NCI-H1417 treated with DMSO at 0.1 percent for 48 hours (cell line): ENCODE measurements at places on chromosomes 11 and 22.

DNA sequence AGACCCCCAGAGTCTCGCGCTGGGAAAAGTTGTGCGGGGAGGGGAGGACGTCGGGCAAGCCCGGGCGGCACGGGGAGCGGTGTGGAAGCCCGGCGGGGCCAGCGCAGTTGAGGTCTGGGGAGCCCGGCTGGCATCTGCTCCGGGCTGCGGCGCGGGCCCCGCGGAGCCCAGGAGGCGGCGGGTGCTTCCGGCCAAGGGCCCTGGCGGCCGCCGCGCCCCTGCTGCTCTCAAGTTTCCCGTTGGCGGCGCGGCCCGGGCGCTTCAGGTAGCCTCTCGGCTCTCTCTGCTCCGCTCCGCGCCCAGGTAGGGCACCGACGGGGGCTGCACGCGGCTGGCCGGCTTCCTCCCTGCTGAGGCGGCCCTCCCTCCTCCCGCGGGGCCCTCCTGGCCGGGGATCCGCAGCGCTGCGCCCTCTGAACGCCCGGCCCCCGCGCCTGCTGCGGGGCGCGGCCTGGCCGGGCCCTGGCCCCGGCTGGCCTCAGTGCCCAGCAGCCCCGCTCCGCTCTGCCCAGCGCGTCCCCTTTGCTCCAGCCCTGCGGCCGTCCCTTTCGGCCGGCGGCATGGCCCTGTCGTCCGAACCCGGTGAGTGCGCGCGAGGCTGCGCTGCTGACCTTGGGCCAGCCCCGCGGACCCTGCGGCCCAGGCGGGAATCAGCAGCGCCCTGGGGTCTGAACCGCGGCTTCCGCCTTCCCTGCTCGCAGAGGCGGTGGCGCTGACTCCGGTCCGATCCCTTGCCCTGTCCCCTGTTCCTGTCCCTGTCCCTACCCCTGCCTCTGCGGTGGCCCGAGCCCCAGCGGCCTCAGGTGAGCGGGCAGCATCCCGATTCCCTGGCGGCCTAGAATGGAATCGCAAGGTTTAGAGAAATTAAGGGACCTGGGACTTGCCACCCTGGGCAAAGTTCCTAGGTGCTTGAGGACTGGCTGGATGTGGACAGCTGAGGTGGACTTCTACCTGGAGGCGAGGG is 4.3 kb upstream of the AMPD3 start:
- no peak for DNase-seq

GRCh38 chr11:62013537-62014476 is 46.4 kb upstream of the FTH1 start:
- no peak for DNase-seq

DNA sequence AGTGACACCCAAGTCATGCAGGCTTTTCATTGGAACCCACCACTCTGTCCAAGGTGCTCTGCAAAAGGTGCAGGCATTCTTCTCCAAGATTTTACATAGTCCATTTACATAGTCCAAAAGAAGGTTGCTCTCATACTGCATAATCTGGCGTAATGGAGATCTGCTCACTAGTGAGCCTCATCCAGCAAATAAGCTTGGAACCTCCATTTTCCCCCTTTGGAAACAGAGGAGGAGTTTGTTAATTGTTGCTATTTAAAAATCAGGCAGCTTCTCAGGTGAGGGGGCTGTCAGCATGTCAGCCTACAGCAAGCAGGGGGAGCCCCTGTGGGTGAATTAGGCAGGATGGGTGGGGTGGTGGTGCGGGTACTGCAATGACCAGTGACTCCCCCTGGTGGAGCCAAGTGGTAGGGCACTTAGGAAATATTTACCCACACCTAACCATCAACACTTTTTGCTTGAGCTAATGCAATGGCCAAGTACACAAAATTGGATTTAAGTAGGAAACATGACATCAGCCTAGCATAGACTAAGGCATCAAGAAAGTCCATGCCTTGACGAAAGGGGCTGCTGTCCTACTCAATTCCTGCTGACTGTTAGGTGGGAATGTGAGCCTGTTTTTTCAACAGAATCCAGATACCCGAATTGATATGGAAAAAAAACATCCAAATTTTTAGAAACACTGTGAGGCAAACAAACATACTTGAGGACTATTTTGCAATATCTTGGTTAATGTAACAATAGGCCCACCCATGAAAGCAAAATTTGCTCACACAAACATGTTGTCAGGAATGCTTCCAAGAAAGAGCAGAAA is 64.5 kb downstream of the AMBRA1 start:
- DNase-seq = no peak

- DNase-seq = no peak
These were observed 70.3 kb upstream of the BDNF start for GRCh38 chr11:27770576-27770975.

- DNase-seq = no peak
These were observed 31.7 kb upstream of the TEF start for GRCh38 chr22:41350087-41350486.
